ENCODE measurements at places on chromosomes 16 and 17.

DNA sequence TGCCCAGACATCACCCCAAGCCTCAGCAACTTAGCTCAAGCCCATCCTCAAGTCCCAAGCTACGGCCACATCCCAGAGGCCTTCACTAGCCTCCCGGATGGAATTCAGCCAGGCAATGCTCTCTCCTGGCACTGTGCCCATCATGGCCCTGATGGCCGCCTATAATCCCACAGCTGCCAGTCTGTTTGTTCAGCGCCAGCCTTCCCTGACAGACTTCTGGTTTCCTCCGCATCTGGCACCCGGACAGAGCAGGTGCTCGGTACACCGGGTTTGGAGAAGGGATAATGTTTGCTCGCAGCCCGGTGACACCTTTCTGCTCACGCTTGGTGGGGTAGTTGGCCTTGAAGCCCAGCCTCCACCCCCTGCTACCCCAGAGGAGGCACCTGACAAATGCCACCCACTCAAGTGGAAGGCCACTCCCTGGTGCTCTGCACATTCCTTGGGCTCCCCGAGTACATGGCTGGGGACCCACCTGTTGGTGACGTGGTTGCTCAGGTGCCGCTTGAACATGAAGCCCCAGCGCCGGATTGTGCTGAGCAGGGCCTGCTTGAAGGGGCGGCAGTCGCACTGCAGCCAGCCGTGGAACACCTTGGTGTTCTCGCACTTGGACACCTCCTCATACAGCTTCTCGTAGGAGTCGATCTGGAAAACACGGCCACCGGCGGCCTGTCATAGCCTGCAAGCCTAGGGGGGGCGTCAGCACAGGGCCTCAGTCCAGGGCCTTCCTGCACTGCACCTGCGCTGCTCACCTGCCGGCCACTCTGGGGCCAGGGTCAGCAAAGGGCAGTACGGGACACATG, 47.1 kb downstream of the DNAH17 start:
- peak; percentile 21 for DNase-seq

DNA sequence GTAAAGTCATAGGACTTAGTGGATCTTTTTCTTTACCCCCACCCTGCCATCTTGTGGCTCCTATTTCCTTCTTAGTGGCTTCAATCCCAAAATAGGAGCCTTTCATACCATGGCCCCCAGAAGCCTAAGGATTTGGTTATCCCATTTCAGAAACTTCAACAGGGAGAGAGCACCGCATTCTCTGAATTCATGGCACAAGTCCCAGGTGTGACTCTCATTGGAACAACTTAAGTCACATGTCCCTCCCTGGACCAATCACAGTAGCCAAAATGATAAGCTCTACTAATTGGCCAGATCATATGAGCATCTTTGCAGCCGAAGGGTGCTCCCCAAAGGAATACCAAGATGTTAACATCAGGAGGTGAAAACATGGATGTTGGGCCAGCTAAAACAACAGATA, 43.2 kb downstream of the AXIN2 start:
- no peak for DNase-seq

- no peak for DNase-seq
Measured at GRCh38 chr16:70725912-70726828, 40.3 kb upstream of the MTSS2 start.

DNA sequence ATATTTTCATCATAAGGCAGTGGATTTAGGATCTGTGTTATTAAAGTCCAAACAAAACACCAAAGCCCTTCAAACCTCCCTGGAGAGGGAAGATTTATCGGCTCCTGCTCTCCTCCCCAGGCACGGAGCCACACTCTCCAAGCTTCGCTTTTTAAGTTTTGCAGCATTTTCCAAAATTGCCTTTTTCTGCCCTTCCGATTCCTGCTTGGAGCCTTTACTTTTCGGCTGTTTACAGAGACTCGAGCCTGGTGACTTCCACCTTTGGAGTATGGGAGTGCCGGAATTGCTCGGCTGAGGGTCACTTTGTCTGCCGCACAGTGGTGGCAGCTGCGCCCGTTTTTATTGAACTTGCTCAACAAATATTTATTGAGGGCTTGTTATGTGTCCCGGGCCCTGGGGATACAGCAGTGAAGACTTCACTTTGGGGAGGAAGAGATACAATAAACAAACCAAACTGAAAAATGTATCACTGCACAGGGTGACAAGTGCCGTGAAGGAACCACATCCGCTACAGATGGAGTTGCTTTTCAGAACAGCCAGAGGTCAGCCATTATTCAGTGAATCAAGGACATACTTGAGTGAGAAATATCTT, 185.5 kb downstream of the NTN1 start:
- DNase-seq, result no peak

- DNase-seq, result no peak
Measured at GRCh38 chr17:2745317-2746037, 4.0 kb downstream of the CCDC92B start.

GRCh38 chr16:72246423-72246822, 74.5 kb upstream of the PMFBP1 start:
- DNase-seq, result no peak

DNA sequence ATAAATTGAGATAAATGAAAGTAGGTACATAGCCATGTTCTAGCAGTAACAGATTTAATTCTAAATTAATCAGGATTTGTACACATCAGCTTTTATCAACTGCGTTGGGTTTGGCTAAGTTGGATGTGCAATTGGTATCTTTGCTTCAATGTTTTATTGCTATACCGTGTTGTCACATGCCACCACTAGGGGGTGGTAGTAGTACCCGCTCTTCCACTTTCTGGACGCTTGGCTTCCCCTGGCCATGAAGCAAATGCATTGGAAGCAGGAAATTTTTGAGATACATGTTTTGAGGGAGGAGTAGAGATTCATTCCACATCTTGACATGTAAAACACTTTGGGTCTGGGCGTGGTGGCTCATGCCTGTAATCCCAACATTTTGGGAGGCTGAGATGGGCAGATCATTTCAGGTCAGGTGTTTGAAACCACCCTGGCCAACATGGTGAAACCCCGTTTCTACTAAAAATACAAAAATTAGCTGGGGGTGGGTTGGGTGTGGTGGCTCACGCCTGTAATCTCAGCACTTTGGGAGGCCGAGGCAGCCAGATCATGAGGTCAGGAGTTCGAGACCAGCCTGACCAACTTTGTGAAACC, 58.6 kb downstream of the EMP2 start:
- DNase-seq, result no peak

- no peak for DNase-seq
Measured at GRCh38 chr16:53744449-53744848, 40.5 kb downstream of the FTO start.

- DNase-seq, result no peak
Measured at GRCh38 chr17:20063665-20064648, 54.8 kb downstream of the SPECC1 start.

DNA sequence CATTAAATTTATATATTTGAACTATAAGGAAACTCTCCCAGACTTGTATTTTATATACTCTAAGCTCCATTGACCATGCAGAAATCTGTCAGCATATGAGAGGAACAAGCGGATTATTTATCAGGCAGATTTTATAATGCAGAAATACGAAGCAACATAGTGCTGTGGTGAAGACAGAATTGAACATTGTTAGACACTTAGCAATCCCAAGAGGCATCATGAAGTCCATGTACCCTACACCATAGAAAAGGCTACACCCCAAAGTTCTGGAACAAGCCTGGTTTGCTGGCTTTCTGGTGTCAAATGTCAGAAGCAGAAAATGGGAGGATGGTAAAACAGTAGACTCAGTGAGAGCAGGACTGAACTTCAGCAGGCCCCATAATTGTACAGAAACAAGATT, 241.1 kb downstream of the PRKCA start:
- no peak for DNase-seq

GRCh38 chr17:7045492-7046126, 1.7 kb upstream of the SLC16A11 start:
- DNase-seq, result peak; percentile 25

- DNase-seq, result no peak
Measured at GRCh38 chr17:2071455-2072281, 16.8 kb downstream of the HIC1 start.

DNA sequence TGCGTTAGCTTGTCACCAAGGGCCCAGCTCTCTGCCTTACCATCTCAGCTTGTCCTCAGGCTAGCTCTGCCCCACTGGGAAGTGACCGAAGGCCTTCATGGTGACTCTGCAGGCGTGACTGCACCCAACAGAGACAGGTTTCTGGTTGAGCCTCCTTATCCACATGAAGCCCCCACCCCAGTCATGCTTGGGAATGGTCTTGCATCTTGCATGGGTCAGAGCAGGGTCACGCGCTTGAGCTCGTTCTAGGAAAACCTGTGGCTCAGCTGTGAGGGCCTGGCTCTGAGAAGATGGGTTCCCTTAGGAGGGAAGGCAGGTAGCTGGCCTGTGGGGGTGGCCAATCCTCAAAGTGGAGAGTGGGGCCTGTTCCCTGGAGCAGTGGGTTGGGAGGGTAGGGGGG, 122.8 kb downstream of the BANP start:
- DNase-seq, result no peak

DNA sequence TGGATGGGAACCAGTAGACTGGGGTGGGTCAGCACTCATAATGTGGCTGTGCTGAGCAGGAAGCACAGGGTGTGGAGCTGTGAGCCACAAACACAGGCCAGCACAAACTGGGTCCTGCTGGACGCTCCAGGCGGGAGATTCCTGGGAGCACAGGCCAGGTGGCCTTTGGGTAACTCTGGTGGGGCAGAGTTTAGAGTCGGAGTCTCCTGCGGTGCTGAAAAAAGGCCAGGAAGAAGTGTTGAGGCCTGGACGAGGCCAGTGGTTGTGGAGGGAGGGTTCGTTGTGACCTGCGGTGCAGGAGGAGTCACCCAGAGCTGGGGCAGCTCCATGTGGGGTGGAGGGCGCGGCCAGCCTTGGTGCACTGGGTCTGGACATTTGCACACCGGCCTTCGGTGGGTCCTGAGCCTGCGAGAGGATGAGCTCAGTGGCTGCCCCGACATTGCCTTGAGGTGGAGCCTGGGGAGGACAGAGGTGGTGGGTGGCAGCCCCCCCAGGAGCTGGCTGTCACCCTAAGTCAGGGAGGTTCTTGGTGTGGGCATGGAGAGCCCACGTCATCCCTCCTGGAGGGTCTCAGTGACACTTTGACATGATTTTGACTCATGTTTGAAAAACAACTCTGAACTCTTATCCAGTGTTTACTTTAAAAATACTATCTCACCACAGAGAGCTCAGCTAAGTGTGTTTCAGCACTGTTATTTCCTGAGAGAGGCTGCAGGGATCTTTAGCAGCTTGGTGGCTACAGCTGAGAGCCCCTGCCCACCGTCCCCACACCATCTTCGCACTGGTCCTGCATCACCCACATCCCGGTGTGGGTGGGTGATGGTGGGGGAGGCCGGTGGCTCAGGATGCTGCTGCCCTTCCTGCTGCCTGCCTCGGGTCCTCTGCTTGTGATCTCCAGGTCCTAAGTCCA, 98.7 kb downstream of the NPIPB11 start:
- no peak for DNase-seq

GRCh38 chr16:87384162-87384874, 742 bp upstream of the FBXO31 start:
- DNase-seq, result no peak

GRCh38 chr17:8487130-8487645, 51.5 kb downstream of the NDEL1 start:
- no peak for DNase-seq

GRCh38 chr16:69131167-69131838, 1.1 kb downstream of the CHTF8 start:
- DNase-seq, result no peak

DNA sequence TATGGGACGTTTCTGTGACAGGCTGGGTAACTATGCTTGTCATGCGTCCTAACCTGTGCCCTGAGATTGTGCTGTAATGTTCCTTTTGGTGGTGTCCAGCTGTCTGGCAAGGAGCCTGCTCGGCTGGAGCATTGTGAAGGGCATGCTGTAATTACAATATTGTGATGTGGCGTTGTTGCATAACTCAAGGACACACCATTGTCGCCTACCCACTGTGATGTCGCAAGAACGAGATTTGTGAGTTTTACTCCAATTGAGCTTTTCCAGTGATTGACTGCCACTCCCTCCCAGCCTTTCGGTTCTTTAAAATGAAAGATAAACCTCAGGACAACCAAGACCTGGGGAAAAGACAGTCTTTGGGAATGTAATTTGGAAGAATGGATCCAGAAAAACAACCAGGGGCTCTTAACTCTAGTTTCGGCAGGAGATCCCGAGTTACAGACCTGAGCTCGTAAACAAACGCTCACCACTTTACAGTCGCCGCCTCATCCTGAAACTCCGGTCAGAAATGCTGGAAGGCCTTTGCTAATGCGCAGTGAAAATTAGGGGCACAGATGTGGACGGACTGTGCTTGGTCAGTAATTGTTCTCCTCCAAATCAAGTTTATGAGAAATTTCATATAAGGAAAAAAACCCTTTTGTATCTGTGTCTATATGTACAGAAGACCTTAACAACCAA, 1.3 kb downstream of the ZNF750 start:
- DNase-seq, result no peak

- no peak for DNase-seq
Measured at GRCh38 chr17:78129351-78130089, 965 bp upstream of the TMC6 start.

- no peak for DNase-seq
Measured at GRCh38 chr17:1865252-1866037, 35.6 kb downstream of the RPA1 start.

- DNase-seq, result no peak
Measured at GRCh38 chr17:63001689-63002394, 35.8 kb downstream of the TANC2 start.

- DNase-seq, result no peak
Measured at GRCh38 chr16:82585675-82586074, 41.1 kb upstream of the CDH13 start.

DNA sequence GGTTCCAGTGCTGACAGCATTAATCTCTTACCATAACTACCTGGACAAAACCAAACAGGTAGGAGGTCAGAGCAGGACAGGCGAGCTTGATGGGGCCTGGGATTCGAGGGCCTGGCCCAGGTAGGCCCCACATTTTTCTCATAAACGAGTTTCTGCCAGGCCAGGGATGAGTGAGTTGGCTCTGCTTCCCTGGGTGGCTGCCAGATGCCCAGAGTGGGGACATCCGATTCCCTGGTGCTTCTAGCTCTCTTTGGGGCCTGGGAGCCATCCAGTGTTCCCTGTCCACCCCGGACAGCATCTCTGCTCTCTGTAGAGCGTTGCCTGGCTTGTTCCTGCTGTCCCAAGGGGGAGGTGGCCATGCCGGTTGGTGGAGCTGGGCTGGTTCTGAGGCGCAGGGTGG, 25.1 kb downstream of the TSC2 start:
- no peak for DNase-seq
